ENCODE measurements at places on chromosomes 2 and 18. TPM values are rescaled to one million over a fixed set of nuclear protein-coding genes. Genes with fewer than 3 reads are reported as not detected.

DNA sequence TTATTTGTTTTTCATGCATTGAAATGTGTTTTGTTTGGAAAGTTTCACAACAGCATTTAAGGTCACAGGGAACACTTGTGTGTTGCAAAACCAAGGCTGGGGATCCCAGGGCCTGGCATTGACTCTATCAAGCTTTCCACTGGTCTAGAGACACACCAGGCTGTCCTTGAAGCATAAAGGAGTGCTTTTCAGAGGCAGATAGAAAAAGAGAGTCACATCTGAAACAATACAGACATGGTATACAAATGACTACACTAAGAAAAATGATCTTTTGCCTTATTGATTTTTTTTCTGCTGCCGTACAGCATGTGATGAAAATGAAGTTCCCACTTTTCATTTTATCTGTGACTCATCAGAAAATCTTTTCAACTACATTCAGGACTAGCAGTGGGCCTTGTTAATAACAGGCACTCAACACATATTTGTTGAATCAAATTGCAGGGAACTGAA is 61.9 kb upstream of the ZCCHC2 start:
- H3K27me3 ChIP-seq, result no peaks in the 10 kb centered on the region
- DNase-seq, result no peak
- H3K36me3 ChIP-seq, result no peaks in the 10 kb centered on the region
- no peaks in the 10 kb centered on the region for H3K4me1 ChIP-seq
- no peak overlapping the region for H3K27ac ChIP-seq

DNA sequence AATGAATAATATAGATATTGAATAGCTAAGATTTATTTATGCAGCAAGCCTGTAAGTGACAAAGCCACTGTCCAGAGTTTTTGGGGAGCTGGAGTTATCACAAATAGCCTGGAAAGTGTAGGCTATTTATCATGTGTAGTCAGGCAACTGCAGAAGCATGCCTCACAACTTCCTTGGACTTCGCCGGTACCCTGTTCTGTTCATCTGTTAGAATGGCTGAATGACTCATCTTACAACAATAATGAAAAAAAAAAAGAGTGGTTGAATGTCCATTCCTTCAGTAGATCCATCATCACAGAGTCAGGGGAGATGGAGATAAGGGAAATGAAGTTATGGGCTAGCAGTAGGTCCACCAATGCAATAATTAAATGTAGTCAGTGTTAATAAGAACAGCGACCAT is 24.0 kb upstream of the ATP5MC3 start:
- H3K4me3 ChIP-seq, result no peak overlapping the region
- no peaks in the 10 kb centered on the region for H3K4me1 ChIP-seq
- H3K36me3 ChIP-seq, result no peaks in the 10 kb centered on the region
- H3K27me3 ChIP-seq, result no peaks in the 10 kb centered on the region
- DNase-seq, result no peak

DNA sequence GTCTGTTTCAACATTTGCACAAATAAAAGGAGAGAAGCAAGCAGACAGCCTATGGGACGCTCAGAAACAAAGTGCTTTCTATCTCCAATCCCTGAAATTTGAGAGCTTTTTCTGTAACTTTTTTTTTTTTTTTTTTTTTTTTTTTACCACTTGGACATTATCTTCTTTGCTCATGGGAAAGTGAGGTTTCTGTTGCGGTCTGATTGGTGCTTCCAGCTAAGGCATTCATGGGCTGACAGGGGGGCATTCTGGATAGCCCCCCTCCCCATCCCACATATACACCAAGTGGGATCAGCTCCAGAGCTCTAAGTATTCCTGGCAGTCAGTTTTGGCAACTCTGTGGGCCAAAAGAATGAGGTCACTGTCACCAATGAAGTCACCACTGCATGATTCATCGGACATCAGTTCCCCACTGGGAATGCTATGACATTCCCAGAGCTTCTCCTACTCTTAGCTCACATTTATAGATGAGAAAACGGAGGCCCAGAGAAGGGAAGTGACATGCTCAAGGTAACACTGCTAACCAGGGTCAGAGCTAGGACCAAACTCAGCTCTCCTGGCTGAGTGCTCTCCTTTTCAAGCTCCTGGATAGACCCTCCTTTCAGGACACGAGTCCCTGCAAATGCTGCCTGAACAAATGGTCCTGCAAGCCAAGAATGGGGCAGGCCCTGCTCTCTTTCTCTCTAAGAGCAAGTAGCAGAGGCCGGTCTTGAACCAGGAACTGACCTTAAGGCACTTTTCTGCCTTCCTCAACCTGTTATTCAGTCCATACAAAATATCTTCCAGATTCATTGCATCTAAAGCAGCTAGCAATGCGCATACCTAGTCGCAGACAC is 61.3 kb downstream of the TMEM247 start:
- peaks cover 47% of the 10 kb centered on the region for H3K4me1 ChIP-seq
- peak overlapping the region; percentile 73 for H3K27ac ChIP-seq
- no peaks in the 10 kb centered on the region for H3K36me3 ChIP-seq
- no peak for DNase-seq
- no peaks in the 10 kb centered on the region for H3K27me3 ChIP-seq

GRCh38 chr2:126831234-126832005 is 67.3 kb upstream of the TEX51 start:
- H3K4me3 ChIP-seq, result no peak overlapping the region
- H3K36me3 ChIP-seq, result no peaks in the 10 kb centered on the region
- H3K27ac ChIP-seq, result no peak overlapping the region
- no peak for DNase-seq

DNA sequence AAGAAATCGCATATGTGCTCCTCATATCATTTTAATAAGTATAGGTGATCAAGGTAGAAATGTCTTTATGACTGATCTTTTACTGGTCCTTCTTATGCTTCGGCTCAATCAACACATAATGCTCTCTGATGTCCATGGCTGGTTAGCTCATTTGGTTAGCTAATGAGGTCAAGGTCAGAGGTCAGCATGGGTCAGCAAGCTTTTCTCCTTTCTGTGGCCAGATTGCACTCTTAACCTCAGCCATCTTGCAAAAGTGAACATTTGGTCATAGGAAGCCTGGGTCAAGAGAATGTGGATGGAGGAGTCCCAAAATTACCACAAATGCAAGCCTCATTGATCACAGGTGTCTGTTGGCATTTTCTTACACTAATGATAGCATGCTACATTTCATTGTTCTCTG is 35.4 kb upstream of the DARS1 start:
- no peak overlapping the region for H3K27ac ChIP-seq
- no peak overlapping the region for H3K4me3 ChIP-seq
- no peaks in the 10 kb centered on the region for H3K27me3 ChIP-seq
- H3K4me1 ChIP-seq, result no peaks in the 10 kb centered on the region
- DNase-seq, result no peak
- H3K36me3 ChIP-seq, result no peaks in the 10 kb centered on the region

DNA sequence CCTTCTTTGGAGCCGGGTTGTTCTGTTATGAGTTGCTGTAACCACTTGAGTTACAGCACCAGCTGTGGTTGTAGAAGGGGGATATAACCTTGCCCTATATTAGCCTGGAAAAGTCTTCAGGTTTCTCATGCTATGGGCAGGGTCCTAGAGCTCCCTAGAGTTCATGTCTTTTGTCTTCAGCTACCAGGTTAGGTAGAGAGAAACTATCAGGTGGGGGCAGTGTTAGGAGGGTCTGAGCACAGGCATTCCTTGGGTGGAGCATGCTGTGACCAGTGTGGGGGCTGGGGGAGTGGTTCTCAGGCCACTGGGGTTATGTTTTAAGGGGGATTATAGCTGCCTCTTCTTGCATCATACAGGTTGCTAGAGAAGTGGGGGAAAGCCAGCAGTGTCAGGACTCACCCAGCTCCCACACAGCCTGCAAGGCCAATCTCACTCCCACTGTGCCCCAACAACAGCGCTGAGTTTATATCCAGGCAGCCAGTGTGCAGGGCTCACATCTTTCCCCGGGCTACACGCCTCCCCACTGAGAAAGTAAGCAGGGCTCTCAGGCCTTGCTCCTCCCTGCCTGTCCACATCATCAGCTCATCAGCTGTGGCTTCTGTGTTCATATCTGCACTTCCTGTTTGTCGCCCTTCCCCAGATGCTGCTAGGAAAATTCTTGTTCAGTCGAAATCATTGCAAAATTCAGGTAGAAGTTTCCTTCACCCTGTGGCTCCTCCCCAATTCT is 133.8 kb upstream of the NRXN1 start:
- H3K27ac ChIP-seq, result no peak overlapping the region
- H3K36me3 ChIP-seq, result no peaks in the 10 kb centered on the region

DNA sequence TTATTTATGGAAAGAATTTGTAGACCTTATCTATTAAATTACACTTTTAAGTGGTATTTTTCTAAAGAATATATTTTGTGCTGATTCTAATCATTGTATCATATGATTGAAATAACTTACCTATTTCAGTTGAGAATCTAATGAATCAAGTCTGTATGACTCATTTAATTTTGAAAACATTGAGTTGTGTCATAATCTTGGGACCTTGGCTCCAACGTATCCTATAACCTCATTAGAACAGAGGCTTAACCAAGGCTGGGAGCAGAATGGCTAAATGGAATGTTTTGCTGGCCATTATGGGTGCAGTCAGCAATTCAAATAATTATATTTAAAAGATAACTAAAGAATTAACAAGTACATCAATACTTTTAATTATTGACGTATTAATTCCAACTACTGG is 19.6 kb upstream of the GULP1 start:
- H3K27ac ChIP-seq, result no peak overlapping the region
- no peaks in the 10 kb centered on the region for H3K4me1 ChIP-seq
- no peak for DNase-seq
- H3K36me3 ChIP-seq, result no peaks in the 10 kb centered on the region

- DNase-seq, result no peak
- no peak overlapping the region for H3K4me3 ChIP-seq
- H3K27ac ChIP-seq, result no peak overlapping the region
Measured at GRCh38 chr2:158179660-158180059, 78.0 kb downstream of the UPP2 start.

The RTKN gene
- total RNA-seq, result not detected

The MAP3K20 gene
- total RNA-seq, result 11.6 TPM

GRCh38 chr2:152920846-152921245 is 202.4 kb downstream of the ARL6IP6 start:
- H3K27me3 ChIP-seq, result no peaks in the 10 kb centered on the region
- H3K4me1 ChIP-seq, result no peaks in the 10 kb centered on the region
- no peaks in the 10 kb centered on the region for H3K36me3 ChIP-seq
- no peak overlapping the region for H3K27ac ChIP-seq
- no peak for DNase-seq
- no peak overlapping the region for H3K4me3 ChIP-seq

GRCh38 chr2:166013878-166014277 is 60.3 kb upstream of the TTC21B start:
- H3K27ac ChIP-seq, result no peak overlapping the region
- no peak for DNase-seq
- no peaks in the 10 kb centered on the region for H3K4me1 ChIP-seq
- H3K36me3 ChIP-seq, result no peaks in the 10 kb centered on the region
- H3K27me3 ChIP-seq, result no peaks in the 10 kb centered on the region
- no peak overlapping the region for H3K4me3 ChIP-seq

DNA sequence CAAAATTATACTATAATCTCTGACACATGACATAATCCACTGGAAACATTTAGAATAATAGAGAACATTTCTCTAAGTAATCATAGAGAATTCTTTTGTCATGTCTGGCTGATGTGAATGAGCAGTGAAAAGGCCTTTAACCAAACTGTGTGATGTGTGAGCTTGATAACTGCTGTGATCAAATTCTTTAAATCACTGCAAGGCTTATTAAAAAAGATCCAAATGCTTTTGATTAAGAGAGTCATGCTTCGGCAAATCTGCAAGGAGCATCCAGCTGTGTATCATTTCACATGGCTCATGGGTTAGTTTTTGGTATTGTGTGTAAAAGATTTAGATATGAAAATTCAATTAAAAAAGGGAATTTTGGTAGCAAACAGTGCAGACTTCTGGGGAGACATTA is 58.6 kb upstream of the TFPI start:
- H3K27ac ChIP-seq, result no peak overlapping the region
- H3K27me3 ChIP-seq, result no peaks in the 10 kb centered on the region
- no peaks in the 10 kb centered on the region for H3K36me3 ChIP-seq
- DNase-seq, result no peak

DNA sequence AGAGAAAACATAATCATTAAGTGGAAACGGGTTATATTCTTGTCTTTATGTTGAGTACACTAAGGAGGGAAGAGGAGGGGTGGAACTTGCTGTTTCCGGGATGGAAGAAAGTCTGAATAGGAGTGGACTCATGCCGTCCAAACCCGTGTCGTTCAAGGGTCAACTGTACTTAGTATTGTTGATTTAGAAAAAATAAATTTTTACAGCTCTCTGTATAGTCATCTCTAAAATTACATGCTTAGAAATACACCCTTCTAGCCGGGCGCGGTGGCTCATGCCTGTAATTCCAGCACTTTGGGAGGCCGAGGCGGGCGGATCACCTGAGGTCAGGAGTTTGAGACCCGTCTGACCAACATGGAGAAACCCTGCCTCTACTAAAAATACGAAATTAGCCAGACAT is 29.4 kb downstream of the RIF1 start:
- H3K4me3 ChIP-seq, result no peak overlapping the region
- no peak for DNase-seq
- H3K27me3 ChIP-seq, result no peaks in the 10 kb centered on the region
- no peaks in the 10 kb centered on the region for H3K4me1 ChIP-seq
- peaks cover 74% of the 10 kb centered on the region for H3K36me3 ChIP-seq
- H3K27ac ChIP-seq, result no peak overlapping the region

DNA sequence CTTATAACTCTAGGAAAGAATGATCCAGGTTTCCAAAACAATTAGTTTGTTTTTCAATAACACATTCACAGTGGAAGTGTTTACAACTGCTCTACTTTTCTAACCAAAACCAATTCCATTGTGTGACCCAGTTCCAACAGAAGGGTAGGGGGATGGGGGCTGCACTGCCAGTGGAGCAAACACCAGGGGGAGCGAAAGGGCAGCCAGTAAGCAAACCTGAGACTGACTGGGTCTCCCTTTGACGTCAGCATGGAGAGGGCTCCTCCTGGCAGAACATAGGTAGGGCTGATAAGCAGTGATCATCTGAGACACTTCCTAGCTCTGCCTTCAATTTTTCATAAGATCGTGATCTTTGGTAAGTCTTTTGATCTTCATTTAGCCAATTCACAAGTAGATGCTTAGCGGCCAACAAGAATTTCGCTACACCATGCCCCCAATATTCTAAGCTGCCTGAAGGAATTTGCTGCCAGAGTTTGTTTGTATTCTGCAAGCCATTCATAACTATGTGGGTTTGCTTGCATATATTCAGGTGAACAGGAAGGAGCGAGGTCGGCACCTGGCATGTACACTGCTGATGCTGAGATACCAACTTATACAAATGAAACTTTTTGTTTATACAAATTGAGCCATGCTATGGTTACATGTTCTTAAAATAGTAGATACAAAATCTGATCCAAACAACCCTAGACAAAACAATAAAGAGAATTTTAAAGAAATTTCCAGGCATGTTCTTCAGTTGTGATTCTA is 45.9 kb downstream of the ST6GAL2 start:
- DNase-seq, result no peak
- no peak overlapping the region for H3K4me3 ChIP-seq
- H3K4me1 ChIP-seq, result no peaks in the 10 kb centered on the region
- H3K27me3 ChIP-seq, result no peaks in the 10 kb centered on the region
- no peaks in the 10 kb centered on the region for H3K36me3 ChIP-seq

DNA sequence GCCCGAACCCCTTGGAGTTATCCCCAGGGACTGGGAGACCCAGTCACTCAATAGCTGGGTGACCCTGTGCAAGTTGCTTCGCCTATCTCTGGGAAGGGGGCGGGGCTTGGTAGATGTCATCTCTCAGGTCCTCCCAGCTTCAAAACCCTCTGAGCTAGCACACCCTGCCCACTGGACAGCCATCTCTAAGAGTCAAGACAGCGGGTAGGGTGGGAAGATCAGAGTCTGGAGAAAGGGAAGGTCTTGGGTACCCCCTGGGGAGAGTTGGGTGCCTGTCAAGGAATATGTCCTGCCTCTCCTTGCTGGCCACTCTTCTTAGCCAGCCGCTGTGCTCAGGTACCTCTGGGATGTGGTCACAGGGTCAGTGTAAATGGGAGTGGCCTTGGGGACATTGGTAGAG is 8.0 kb downstream of the GLI2 start:
- no peak overlapping the region for H3K27ac ChIP-seq
- no peak overlapping the region for H3K4me3 ChIP-seq
- no peak for DNase-seq
- H3K4me1 ChIP-seq, result no peaks in the 10 kb centered on the region

The CD8B2 gene
- total RNA-seq, result not detected

Measured in naive thymus-derived CD4-positive, alpha-beta T cell (primary cell).